RWPE2 (cell line): ENCODE measurements at places on chromosomes 3 and 15.

DNA sequence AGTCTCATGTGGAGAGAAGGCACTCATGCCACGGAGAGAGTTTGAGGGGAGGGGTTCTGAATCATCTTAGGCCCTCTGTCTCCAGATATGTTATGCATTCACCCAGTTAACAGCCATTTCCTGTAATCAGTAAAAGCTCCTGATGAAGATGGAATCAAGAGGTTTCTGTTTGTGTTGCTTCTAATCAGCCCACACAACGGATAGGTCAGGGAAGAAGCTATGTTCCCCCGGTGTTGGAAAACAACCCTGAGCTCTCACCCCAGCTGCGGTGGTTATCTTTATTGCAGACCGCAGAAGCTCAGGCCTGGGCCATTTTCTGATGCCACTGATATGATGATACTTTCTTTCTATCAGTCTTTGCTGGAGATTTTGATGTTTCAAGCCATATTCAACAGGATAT lies 338.5 kb upstream of the ONECUT1 start:
- DNase-seq = no peak

GRCh38 chr3:16102905-16103364 lies 71.5 kb upstream of the GALNT15 start:
- DNase-seq = no peak

DNA sequence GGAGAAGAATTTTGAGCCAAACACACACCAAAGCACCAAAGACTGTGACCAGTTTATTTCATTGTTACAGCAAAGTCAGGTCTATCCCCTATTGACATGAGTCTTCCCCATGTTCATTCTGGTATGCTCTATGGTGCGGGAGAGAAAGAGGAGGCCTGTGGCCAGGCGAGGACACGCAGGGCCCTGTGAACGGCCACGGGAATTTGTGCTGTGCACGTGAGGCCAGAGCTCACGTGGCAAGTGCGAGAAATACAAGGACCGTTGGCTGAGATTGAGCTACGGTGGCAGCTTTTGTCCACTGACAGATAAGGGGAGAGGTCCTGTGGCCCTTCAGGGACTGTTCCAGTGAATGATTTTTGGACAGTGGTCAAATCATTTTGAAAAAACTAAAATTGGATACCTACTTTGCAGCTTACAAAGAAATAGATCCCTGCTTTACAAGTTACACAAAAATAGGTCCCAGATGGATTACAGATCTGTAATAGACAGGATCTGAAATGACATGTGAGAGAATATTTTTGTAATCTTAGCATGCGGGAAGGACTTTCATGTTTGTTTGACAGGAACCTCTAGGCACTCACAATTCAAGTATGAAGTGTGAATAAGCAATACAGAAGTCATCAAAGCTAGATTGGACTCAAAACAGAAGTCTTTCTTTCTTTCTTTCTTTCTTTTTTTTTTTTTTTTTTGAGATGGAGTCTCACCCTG lies 9.2 kb downstream of the ZSCAN2 start:
- no peak for DNase-seq

- no peak for DNase-seq
Measured at GRCh38 chr15:34085746-34086145, 15.9 kb downstream of the EMC7 start.

- DNase-seq = no peak
Measured at GRCh38 chr15:60626669-60627068, 147.7 kb upstream of the ICE2 start.

GRCh38 chr15:29119847-29120246 lies 149.8 kb downstream of the NSMCE3 start:
- DNase-seq = no peak

DNA sequence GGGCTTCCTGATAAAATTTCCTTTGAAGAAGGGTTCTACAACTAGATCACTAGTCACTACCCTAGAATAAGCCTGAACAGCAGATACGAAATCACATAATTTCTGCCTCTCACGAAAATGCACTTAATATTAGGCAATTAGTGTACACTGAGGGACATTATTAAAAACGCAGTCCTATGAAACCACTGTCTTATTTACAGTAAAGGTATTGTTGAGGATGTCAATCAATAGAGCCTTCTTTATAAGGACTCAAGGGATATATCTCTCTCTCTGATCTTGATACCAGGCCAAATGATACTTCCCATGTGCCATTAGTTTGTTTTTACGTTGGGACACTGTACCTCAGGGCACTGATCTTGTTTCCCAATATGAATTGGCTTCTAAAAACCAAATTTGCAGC lies 59.6 kb downstream of the ETFA start:
- no peak for DNase-seq

DNA sequence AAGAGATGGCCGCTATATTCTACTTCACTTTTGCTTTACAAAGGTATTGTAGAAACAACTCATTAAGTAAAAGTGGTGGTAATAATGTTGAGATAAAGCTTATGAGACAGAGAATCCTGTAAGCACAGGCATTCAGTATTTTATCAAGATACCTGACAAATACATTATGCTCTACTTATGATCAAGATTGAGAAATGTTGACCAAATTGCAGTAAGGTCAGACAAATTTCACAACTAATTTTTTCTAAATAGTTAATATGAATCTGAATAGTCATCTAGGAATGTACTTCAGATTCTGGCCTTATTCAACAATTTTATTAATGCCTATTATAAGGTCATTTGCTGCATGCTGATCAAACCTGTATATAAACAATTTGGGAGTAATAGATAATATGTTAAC lies 95.1 kb upstream of the MBNL1 start:
- no peak for DNase-seq

DNA sequence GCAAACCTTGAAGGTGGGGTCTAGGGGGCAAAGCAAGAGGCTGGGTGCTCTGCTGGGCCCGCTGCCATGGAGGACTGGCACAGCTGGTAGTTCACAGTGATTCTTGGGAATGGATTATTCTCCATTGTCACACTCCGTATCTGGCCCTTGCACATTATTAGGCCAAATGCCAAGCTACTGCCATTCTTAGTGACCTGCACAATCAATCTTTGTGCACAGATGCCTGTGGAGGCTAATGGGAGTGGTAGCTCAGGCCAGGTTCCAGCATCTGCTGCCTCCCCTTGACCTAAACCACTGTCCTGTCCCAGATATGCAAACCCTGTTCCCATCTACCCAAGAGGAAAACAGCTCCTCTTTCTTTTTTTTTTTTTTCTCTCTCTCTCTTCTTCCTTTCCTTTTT lies 67.5 kb downstream of the TIPARP start:
- no peak for DNase-seq
